Stimulated activated CD4-positive, alpha-beta T cell treated with anti-CD3 and anti-CD28 coated beads, Interleukin-2, amount 100 ng/mL, for 4 hours (primary cell): ENCODE measurements at places on chromosomes 11 and 22.

GRCh38 chr11:72613977-72614376 lies 60.2 kb downstream of the PDE2A start:
- DNase-seq: no peak

DNA sequence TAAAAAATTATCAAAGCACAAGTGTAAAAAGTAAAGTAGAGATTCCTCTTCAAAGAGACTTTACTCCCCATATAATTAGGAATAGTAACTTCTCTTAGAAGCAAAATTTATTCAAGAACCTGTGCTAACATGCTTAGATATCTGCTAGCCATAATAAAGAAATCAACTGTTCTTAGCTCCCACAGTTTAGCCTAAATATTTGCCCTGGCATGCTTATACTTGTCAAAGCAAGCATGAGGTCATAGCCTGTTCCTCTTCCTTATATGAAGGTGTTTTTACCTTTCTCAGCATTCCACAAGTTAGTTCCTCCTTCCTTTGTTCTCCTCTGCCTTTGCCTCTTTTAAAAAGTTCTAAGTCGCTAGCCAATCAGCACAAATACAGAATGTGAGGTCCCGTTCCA lies 30.3 kb downstream of the RIC3 start:
- no peak for DNase-seq

GRCh38 chr11:15495462-15495861 lies 380.7 kb downstream of the INSC start:
- DNase-seq: no peak

GRCh38 chr11:16612566-16613261 lies 125.7 kb upstream of the C11orf58 start:
- no peak for DNase-seq

- no peak for DNase-seq
Measured at GRCh38 chr22:48961705-48962104, 866.0 kb downstream of the BRD1 start.

DNA sequence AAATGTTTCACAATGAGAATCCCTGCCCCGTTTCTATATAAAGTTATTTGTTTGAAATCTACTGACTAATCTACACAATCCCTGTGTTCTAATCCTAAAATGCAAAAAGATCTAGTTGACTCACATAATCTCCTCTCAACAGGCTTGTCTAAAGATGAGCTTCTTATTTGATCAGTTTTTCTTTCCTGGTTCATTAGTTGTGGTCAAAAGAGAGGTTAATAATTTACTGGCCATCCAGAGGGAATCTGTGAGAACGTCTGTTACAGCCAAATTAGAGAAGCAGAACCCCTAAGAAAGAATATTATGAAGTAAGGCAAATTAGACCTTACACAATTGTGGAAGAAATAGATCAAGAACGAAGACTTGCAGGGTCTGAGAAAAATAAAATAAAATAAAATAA lies 173.7 kb upstream of the ANO3 start:
- DNase-seq: no peak

GRCh38 chr11:62539238-62539925 lies 7.2 kb downstream of the AHNAK start:
- no peak for DNase-seq

GRCh38 chr11:113193946-113194345 lies 120.4 kb upstream of the TTC12 start:
- no peak for DNase-seq

DNA sequence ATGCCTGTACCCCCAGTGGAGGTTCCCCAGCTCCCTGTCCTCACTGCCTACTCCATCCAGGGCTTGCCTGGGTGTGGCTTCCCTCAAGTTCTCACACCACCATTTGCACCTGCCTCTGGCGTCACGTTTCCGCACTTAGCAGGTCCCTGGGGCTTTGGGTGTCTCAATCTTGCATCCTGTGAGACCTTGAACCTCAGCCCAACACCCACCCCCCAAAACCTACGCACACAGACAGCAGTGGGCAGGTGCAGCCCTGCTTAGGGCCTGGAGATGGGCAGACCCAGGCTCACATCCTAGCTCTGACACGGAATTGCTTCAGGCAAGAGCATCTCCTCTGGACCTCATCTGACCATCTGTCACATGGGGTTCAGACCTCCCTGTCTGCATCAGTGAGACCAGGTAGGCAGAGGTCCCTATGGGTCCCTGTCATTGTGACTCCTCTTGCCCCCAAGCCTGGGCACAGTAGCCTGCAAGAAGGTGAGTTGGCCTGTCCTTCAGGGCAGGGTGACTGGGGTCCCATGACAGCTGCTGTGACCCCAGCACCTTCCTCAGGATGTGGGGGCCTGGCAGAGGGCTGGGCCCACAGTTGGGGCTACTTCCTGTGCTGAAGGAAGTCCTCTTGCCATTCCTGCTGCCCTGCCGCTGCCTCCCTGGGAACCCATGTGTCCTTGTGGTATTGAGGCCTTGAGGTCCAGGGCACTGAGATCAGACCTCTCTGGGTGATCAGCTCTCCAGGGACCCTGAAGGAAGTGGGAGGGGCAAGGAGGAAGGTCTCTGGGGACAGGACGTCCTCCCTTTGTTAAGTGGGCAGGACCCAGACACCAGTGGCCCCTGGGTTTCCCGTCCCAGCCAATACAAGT lies 2.0 kb downstream of the SIPA1 start:
- peak; percentile 30 for DNase-seq

GRCh38 chr11:96393753-96394348 lies 4.0 kb downstream of the JRKL start:
- DNase-seq: no peak

- no peak for DNase-seq
Measured at GRCh38 chr11:112776834-112777233, 184.4 kb upstream of the NCAM1 start.

DNA sequence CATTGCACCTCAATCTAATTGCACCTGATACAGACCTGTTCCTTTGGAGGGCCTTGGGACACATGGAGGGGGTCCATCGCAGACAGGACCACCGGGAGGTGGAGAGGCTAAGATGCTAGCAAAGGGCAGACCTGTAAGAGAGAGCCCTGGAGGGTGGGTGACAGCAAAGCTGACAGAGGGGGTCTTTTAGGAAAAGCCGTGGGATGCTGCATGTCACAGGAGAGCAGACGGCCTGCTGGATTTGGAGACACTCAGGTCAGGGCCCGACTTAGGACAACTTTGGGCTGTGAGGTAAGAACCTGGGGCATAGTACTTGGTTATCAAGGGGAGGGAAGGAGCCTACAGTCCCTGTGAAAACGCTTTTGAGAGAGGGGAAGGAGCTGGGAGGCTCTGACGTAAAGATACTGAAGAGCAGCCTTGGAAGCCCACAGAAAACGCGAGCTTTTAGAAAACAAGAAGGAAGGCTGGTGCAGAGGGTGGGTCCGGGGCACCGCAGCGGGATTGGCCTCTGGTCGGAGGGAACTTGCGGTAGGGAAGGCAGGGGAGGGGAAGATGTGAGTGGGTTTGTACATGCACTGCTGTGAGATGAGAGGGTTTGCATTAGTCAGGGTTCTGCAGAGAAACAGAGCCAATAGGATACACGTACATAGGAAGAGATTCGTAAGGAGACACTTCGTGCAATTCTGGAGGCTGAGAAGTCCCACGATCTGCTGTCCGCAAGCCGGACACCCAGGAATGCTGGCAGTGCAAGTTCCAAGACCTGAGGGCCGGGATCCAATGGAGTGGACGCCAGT lies 868.5 kb downstream of the TBC1D22A start:
- DNase-seq: no peak

DNA sequence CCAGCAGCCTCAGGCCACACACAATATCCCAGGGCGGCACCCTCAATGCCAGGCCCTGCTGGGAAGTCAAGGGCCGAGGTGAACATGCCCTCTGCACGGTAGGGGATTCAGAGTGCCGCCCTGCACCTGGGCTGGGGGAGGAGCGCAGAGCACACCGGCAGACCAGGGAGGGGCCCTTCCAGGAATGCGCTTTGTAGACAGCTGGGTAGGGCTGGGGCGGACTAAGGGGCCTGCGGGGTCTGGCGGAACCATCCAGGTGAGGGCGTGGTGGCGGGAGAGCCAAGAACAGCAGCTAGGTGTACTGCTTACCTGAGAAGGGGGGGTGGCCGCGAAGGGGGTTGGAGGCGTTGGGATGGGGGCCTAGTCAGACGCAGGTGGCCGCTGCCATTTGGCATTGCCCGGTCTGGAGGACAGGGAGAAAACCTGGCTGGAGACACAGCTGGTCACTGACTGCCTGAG lies 26.0 kb downstream of the DUSP8 start:
- DNase-seq: no peak

GRCh38 chr22:32868946-32869345 lies 67.4 kb downstream of the TIMP3 start:
- no peak for DNase-seq

GRCh38 chr11:131591051-131591461 lies 220.6 kb downstream of the NTM start:
- no peak for DNase-seq

DNA sequence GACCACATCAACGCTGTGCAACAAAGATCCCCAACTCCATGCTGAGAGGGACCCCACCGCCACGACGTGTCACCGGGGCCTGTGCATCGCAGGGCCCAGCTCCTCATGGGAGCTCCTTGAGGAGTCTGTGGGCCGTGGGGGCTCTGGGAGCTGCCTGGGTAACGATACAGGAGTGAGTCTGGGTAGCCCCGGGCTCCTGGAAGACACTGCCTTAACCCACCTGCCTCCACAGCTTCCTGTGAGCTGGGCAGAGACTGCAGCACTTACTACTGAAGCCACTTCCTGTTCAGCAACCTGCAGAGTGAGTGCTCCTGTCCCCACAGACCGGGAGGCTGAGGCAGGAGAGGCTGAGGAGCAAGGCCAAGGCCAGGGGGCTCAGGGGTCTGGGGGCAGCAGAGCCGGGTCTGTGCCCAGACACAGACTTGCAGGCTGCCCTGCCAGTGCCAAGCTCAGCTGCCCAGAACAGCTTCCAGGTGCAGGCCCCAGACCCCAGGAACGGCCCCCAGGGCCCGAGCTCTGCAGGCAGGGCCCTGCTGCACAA lies 226.7 kb downstream of the BRD1 start:
- DNase-seq: no peak

DNA sequence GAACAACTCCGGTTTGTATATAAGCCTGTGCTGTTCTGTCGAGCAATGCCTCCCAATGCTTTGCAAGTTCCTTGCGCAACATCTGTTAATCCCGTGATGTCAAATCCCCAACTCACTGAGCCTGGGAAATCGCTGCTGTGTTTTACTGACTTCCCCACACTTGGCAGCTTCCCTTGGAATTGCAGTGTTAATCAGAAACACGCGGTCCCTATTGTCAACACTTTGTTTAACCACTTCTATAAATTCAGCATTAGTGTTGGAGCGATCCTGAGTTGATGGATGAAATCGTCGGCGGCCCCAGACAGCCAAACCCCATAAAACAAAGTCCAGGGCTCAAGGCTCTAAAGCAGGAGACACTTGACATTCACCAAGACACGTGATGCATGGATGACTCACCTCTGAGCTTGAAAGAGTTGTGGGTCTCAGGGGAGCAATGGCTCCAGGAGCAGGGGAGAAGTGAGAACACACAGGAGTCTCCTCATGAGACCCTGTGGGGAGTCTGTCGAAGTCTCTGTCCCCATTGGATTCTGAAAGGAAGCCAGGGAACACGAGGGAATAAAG lies 555.3 kb downstream of the MIAT start:
- DNase-seq: no peak

GRCh38 chr11:69830086-69830485 lies 10.9 kb upstream of the FGF3 start:
- DNase-seq: no peak

DNA sequence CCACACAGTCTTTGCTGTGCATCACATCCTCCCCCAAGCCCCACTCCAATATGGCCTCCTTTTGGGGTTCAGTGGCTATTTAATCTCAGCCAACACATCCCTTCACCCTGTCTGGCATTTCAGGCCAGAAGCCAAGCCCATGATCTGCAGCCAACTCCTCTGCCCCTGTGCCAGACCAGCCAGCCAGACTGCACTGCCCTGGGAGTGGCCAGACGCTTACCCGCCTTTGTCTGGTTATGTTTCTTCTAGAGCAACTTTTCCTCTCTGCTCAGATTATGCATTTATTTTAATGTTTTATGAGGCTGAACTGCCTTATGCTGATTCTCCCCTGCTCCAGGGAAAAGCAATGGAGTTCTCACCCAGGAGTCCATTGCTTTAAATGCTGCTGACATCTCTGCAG lies 206.7 kb upstream of the TBCEL start:
- DNase-seq: no peak
